ENCODE measurements at places on chromosomes 3 and 15.

- DNase-seq = no peak
Observed at GRCh38 chr15:69602921-69603320, 150.3 kb downstream of the RPLP1 start.

- DNase-seq = no peak
Observed at GRCh38 chr3:2838546-2839157, 271.5 kb downstream of the IL5RA start.

DNA sequence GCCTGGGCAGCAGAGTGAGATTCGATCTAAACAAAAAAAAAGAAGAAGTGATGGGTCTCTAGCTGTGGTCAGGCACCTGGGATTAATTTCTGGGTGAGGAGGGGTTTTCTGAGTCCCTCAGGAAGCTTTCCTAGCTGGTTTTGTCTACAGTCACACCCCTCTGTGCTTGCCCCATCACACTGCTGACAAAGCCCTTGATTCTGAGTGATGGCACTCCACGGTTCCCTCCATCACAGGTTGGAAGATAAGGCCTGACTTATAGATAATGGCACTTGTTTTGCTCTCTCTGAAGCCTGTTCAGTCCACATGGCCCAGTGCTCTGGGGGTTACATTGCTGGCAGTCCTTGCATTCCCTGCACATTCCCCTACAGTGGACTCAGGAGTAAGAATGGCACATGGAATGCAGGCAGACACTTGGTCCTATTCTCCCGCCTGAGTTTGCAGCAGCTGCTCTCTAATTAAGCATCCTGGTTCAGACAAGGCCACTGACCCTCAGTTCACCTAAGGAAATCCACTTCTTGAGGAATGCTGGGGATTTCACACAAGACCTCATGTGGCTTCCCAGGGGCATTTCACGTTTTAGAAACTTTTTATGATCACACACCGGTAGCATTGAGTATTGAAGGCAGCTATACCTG is 81.0 kb upstream of the NMNAT3 start:
- DNase-seq = no peak

DNA sequence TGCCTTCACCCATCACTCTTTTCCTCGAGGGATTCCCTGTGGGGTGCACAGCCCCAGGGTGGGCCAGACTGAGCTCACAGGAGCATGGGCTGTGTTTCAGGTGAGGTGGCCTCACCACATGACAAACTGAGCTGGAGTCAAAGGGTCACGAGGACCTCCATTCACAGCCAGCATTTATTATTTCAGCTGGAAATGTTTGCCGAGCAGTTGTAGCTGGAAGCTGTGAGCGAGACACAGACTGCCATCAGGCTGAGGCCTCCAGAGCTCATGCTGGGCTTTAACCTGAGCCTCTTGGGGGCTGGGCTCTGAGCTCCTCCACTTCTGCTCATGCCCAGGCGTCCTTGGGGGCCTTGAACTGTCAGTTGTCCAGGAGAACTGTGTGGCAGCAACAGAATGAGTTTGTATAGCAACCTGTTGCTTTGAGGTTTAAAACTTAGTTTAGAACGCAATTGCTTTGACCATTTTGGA is 57.5 kb downstream of the FLNB start:
- DNase-seq = no peak

GRCh38 chr3:15164340-15164739 is 41.7 kb upstream of the CAPN7 start:
- DNase-seq = peak; percentile 44

GRCh38 chr3:17643691-17644090 is 98.7 kb downstream of the TBC1D5 start:
- DNase-seq = no peak

DNA sequence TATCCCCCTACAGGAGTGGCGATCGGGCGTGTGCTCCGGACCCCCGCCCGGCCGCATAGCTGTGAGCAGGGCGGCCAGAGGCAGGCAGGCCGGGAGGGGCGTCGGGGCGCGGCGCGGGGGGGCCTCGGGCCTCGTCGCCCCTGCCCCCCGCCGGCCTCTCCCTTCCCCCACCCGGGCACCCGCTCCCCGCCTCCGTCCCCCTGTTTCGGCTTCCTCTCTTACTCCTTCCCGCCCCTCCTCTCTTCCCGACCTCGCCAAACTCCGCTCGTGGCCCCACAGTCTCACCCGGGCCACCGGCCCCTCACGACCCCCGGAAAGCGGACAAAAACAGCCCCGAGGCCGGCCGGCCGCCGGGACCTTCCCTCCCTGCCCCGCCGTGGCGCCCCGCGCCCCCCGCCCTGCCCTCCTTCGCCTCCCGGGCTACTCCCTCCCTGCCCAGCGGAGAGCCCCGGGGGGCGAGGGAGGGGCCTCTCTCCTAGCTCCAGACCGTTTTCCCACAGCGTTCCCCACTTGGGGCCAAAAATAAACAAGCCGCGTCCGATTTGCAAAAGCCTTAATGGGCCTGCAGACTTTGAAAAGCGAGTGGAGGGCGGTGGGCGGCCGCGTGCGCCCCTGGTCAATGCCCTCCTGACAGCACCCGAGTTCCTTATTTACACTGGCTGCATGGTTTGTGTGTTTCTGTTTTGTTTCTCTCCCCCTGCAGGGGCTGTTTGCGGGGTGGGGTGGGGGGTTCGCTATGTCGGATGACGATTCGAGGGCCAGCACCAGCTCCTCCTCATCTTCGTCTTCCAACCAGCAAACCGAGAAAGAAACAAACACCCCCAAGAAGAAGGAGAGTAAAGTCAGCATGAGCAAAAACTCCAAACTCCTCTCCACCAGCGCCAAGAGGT is 1.0 kb downstream of the UBE2E1 start:
- no peak for DNase-seq

- no peak for DNase-seq
Observed at GRCh38 chr3:56775838-56776555, 25.8 kb downstream of the ARHGEF3 start.

DNA sequence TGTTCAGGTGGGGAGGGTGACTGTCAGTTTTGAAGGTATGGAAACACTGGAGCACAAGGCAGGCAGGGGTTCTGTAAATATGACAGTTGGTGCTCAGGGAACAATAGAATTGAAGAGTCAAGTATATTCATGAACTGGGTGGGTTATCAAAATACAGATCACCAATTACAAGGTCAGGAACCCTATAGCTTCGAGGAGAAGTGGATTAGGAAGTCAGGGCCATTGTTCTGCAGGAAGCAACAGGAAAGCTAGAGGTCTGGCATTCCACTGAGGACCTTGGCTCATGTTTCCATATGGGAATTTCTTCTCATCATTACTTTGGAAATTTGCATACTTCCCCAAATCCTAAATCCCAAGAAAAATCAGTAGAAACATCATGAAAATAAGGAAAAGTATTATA is 125.9 kb downstream of the MYRIP start:
- no peak for DNase-seq

DNA sequence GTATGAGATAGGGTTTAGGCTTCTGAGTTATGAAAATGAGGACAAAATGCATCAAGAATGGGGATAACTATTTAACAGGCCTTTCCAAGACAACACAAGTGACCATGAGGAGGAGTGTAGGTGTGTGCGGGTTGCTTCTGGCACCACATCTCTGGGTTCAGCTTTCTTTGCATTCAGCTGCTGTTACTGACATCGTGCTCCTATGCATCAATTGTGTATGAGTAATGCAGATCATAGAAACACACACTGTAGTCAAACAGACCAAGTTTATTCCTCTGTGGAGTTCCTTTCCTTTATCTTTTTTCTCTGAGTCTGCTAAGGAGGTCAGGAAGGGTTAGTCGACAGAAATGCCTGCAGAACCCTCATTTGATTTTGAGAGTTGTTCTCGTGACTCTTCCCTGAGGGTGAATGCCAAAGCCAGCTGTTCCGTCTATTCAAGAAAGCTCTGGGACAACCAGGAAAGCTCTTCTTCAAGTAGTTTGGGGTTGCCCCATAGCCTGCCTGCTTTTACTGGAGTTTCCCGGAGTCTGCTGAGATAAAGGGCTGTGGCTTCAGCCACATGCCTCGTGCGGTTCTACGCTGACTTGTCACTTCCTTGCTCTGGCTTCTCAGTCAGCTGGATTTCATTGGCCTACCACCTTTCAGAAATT is 136.7 kb upstream of the TLE3 start:
- DNase-seq = no peak
